ENCODE measurements at places on chromosomes 1 and 21.
A peak's percentile ranks its signal among the peaks of the same experiment; 100 is the strongest.

- DNase-seq: no peak
Observed at GRCh38 chr1:26290882-26291261, 11.0 kb downstream of the SH3BGRL3 start.

DNA sequence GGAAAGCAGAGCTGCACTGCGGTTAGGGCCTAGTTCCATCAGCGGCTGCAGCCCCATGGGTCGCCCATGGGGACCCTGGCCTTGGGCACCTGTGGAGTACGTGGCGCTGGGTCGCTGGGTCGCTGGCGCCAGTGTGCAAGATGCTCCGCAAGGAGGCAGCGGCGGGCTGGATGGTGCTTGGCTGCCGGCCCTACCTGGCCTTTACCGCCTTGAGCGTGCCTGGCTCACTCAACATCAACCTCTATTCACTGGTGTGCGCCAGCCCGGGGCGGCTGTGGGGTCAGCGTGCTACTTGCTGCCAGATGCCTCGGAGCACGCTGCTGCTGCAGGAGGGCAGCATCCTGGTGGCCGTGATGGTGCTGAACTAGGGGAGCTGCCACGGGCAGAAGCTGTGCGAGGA lies 85.1 kb upstream of the RHOU start:
- DNase-seq: peak; percentile 33

- DNase-seq: no peak
Observed at GRCh38 chr1:97097404-97097925, 375.9 kb downstream of the PTBP2 start.

GRCh38 chr1:14017531-14017961 lies 317.6 kb downstream of the PRDM2 start:
- DNase-seq: no peak

GRCh38 chr1:168917796-168918195 lies 188.7 kb upstream of the ATP1B1 start:
- no peak for DNase-seq

DNA sequence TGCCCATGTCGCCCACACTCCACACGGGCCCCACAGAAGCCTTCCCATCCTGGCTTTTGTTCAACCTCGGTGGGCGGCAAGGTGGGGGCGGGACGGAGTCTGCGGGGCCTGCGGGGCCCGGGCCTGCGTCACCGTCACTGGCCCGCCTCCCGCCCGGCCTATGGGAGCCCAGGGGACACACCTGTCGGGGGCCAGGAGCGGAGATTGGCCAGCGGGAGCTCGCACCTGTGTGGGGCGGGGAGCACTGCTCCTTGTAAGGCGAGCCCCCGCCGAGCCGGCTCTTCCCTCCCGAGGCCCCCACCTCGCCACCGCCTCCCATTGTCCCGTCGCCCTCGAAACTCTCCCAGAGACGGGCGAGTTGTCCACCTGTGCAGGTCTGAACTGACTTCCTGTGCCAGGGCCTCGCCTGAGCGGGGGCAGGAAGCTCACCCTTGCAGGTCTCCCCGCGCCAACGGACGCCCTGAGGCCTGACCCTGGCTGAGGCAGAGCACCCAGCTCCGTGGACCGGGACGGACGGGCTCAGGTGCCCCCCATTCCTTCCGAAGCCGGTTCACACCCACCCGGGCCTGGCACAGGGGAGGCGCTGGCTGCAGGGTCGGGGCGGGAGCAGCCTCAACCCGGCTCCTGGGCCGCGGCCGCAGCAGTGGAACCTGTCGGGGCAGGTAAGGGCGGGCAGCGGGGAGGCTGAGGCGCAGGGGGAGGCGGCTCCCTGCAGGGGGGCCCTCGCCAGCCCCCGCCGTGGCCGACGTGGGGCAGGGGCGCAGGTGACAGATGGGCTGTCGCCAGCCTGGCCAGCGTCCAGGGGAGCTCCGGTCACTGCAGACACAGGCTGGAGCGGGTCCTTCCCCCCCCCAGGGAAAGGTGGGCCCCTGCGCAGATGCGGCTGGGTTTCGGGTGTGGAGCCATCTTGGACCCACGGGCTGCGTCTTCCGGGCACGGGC lies 10.8 kb upstream of the TTLL10 start:
- DNase-seq: no peak

DNA sequence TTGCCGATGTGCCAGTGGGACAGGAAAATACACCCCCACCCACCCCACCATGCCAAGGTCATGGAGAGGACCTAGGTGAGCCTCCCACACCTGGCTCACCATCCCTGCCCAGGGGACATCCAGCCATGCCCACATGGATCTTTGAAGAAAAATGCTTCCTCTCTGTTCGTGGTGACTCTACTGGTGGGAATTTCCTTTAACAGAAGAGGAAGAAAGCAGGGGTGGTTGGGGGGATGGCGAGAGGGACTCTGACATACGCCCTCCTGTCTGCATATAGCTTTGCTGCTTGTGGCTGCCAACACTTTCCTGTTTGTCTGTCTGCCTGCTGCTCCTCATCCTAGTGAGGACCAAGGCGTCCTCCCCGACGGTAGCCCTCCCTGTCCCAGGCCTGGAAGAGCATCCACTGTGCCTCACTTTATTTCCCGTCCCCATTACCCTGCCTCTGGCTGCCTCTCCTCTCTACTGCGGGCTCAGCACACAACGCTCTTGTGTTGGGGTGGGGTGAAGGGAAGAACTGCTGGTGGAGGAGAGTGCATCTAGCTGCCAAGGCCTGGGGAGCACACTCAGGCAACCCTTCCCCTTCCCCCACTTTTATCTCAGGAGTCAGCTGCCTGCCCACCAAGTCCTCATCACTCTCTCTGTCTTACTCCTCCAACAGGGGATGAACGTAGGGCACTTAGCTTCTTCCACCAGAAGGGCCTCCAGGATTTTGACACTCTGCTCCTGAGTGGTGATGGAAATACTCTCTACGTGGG lies 2.5 kb downstream of the SEMA4A start:
- DNase-seq: no peak

DNA sequence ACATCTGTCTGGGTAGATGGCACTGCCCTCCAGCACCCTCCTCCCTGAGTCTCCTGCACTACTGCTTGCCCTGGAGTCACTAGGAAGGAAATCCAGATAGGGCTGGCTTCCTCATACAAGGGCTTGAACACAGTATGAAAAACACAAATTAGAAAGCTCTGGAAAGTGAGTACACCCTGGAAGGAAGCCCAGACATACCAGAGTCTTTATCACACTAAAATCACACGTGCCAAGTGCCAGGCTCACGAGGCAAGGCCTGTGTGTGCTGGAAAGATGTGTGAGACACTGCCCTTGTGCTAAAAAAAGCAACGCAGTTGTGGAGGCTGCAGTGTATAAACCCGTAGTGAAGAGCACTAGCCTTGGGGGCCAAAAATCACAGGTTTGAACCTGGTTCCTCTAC lies 28.3 kb upstream of the S100A7 start:
- no peak for DNase-seq

GRCh38 chr1:234208791-234209190 lies 164.5 kb upstream of the COA6 start:
- DNase-seq: no peak

GRCh38 chr1:39829791-39830533 lies 41.3 kb upstream of the BMP8B start:
- no peak for DNase-seq

- DNase-seq: no peak
Observed at GRCh38 chr1:205991237-205991636, 12.0 kb downstream of the RAB7B start.

DNA sequence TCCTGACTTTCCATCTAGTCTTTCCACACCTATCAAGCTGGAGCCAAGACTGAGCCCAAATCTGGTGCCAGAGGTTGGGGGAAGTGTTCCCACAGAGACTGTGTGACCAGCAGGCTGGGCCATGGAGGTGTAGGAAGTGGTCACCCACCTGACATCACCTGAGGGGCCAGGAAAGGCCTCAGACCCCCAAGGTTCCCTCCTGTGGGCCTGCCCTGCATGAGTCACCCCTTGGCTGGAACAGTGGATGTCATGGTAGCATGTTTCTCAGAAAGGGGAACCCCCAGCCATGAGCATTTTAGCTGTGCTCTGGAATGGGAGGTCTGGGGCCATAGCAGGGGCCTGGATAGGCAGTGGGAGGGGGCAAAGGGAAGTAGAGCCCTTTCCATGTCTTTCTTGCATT lies 5.7 kb upstream of the TNFRSF8 start:
- DNase-seq: peak; percentile 79

GRCh38 chr1:9302745-9303524 lies 10.2 kb downstream of the SPSB1 start:
- DNase-seq: no peak

DNA sequence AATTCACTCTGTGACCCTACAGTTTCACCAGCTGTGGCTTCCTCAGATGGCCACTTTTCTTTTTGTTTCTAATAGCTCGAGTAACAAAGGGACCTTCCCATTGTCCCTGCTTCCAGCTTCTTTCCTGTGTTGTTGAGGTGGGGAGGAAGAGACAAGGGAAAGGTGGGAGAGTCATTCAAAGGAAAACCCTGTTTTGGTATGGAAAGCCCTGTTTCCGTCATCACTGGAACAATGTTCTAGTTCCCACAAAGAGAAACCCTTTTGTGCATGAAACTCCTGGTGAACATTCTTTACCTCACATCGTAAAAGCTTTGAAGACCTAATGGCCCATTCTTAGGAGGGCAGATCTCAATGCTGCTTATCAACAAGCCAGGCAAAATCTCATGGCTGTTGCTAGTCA lies 62.2 kb downstream of the ABCA4 start:
- DNase-seq: no peak

DNA sequence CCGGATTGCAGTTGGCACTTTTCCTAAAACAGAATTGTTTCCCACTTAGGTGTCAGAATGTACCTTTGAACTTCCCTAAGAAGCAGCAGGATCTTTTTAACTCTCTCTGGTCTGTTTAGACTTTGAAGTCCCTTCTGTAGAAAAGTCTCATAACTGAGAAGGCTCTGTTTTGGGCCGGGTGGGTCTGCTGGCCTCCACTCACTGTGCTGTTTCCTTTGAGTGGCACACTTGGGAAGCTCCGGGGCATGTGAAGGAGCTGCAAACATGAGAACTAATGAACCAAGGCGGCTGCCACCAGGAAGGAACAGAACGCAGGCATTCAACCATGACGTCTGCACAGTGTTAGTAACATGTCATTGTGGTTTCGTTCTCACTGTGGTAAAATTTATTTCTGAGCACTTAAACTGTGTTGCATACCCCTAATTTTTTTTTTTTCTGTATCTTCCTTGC lies 19.5 kb upstream of the NCMAP start:
- peak; percentile 73 for DNase-seq

GRCh38 chr1:218361298-218362065 lies 16.3 kb downstream of the TGFB2 start:
- no peak for DNase-seq

DNA sequence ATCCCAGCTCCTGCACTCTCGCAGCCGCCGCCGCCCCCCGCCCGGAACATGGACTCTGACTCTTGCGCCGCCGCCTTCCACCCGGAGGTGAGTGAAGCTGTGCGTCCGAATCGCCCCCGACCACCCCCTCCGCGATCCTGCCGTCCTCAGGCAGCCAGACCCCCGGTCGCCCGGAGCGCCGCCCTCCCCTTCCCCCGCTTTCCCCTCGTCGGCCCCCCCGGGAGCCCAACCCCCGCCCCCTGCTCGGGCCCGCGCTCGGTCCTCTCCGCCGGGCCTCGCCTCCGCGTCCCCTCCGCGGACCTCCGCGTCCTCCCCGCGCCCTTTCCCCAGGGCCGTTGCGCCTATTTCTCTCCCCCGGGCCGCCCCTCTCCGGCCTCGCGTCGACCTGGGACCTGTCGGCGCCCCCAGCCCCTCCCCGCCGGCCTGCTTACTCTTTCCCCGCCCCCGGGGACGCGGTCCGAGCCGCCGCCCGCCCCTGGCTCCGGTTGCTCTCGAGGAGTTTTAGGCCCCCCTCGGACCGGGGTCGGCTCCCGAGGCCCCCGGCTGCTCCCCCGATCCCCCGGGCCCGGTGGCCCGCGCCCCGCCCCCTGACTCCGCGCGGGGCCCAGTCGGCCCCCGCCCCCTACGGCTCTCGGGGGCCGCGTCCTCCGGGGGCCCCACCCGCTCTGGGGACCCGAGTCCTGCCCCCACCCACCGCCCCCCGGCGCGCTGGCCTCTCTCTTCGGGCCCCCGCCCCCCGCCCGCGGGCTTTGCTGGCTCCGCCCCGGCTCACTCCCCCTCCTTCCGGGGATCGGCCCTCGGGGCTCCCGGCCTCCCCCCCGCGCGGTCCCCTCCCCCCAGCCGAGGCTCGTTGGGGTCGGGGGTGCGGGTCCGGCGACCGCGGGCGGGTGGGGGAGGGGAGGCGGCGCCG lies 743 bp downstream of the PHF13 start:
- peak; percentile 71 for DNase-seq

GRCh38 chr1:71054281-71054731 lies 6.7 kb upstream of the PTGER3 start:
- no peak for DNase-seq

GRCh38 chr1:201358596-201358995 lies 18.9 kb downstream of the TNNT2 start:
- DNase-seq: no peak

DNA sequence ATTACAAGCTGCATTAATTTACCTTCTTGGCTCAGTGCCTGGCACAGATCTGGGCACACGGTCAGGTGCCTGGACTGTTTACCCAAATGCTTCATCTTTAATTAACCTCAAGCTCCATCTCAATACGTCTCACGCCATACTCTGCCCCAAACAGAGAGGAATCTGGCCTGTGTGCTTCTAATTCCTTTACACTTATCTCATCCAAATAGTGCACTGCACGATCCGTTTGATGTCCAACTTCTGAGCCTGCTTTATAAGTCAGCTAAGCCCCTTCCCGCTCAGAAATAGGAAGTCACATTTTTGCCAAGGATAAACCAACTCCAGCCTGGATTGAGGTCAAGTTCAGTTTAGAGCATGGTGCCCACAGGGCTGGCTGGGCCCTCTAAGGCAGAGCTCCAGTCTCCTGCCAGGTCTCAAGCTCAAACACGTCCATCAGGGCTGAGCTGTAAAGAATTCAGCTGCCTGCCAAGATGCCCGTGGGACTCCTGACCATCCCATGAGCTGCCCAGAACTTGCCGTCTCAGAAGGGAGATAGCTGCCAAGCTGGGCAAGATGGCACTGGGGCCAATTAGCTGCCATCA lies 233.5 kb downstream of the TRABD2B start:
- DNase-seq: no peak

DNA sequence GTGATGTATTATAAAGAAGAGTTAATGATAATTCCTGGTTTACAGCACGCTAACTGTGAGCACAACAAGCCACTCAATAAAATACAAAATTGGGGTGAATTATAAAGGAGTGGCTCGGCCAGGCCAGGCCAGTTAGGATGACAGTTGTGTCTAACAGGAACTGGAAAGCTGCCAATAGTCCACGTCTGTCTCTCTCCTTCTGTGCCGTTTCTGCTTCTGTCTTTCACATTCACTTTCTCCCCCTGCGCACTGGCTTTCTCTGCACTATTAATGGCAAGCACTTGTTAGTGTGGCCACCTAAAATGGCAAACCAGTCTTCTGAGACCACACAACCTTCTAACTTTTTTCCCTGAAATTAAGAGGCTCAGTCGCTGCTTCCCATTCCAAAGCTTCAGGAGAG lies 394.3 kb downstream of the NTNG1 start:
- no peak for DNase-seq

- no peak for DNase-seq
Observed at GRCh38 chr1:218705911-218706893, 361.1 kb downstream of the TGFB2 start.
